ENCODE measurements at places on chromosomes 3 and 15.

GRCh38 chr15:93066224-93066681 is 22.8 kb downstream of the RGMA start:
- no peak for DNase-seq

DNA sequence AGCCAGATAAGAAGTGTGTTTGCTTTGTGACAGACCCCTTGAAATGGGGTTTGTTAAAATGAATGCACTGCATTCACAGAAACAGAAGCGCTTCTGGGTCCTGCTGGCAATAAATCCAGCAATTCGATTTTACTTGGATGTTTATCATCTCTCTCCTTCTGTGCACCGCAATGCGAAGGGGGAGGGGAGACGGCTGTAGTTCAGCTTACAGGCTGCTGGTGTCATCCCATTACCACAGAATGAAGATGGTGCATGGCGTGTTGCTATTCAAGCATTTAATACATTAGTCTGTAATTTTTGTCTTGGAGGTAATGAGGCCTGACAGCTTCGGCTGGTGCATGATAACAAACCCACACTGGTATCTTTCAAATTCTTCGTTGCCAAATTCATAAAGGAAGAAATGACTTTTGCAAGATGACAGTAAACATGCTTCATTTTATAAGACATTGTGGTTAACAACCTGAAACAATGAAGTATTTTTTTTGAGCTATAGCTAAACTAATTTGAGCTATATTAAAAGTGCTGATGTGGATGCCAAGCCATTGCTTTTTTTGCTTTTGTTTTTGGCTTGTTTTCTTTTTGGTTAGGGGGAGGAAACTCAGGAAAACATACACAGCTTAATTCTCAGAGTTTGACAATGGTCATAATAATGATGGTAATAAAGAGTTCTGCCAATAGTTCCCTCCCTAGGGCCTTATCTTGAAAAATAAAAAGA is 418.3 kb downstream of the OTOL1 start:
- no peak for DNase-seq

DNA sequence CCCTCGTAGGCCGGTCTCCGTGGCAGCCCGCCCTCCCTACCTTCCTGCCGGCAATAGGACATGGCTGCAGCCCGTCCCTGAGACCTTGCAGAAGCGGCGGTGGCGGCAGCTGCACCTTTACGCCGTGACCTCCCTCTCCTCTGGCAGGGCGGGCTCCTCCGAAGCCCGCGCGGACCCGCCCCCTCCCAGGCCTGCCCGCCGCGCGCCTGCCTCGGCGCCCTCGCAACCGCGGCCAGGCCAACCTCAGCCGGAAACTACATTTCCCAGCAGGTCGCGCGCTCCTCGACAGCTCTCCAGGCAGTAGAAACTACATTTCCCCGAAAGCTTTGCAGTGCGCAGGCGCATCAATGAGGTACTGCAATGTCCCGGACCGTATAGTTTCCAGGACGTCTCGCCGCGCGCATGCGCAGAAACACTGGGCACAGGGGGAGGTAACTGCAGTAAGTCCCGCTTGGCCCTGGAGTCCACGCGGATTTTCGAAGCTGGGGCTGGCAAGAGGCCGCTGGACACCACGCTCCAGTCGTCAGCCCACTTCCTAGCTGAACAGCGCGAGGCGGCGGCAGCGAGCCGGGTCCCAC is at the start of the genes CHCHD4 and TMEM43:
Gene CHCHD4 (minus strand): TSS at position 256 of the 578 bp plus-strand sequence. CDS start 194 bp downstream, at position 62.
Gene TMEM43 (plus strand): TSS at position 438 of the 578 bp plus-strand sequence. CDS start 142 bp downstream, outside the sequence.
- peak; percentile 100 for DNase-seq

GRCh38 chr3:48423883-48424695 is 5.8 kb downstream of the PLXNB1 start:
- no peak for DNase-seq

GRCh38 chr3:119582178-119582577 is 2.9 kb downstream of the ADPRH start:
- DNase-seq = peak; percentile 60

GRCh38 chr3:129673012-129673411 is 66.5 kb upstream of the PLXND1 start:
- no peak for DNase-seq

- no peak for DNase-seq
Observed at GRCh38 chr15:68730471-68730919, 90.2 kb downstream of the ANP32A start.

- DNase-seq = no peak
Observed at GRCh38 chr15:30929064-30929669, 25.5 kb downstream of the FAN1 start.

DNA sequence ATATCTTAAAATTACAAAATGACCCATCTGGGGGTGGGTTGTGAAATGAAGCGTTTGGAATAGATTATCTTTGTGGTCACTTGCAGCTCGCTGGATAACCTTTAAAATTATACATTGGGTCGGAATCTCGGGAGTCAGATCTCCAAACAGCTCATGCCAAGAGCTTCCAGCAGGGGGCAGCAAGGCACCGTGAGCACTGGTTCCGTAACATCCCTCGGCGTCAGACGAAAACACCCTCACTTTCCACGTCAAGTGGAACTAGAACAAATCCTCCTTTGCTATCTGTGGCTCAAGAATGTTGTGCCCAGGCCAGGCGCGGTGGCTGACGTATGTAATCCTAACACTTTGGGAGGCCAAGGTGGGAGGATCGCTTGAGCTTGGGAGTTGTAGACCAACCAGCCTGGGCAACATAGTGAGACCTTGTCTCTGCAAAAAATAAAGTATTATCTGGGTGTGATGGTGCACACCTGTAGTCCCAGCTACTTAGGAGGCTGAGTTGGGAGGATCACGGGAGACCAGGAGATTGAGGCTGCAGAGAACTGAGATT is 31.1 kb downstream of the UMPS start:
- DNase-seq = peak; percentile 79

DNA sequence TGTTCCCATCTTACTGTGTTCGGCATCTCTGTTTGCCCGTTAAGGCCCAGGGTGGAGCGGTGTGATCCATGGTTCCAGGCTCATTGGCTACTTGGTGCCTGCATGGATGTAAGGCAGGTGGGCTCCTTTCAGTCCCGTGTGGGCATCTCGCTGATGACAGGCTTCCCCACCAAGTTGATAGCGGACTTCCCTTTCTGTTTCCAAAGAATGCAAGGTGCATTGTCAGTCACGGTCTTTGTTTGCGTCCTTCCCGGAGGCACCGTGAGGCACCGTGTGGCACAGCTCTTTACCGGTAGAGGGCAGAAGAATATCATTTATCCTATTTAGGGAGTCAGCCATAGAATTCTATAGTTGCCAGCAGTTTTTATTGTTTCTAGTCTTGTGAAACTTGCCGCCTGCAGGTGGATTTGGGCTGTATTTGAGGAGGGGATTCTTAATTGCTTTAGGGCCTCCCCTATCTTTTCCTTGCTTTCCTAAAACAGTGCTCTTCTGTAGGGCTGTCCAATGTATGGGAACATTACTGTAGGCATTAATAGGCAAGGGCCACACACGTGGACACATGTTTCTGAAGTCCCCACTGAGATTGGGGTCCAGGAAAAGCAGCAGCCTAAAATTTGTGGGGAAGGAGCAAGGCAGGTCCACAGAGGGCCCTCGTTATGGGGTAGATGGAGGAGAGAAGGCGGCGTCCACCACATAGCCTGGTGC is 244.1 kb downstream of the SLCO3A1 start:
- peak; percentile 68 for DNase-seq

- no peak for DNase-seq
Observed at GRCh38 chr3:4643904-4644547, 150.9 kb downstream of the ITPR1 start.

DNA sequence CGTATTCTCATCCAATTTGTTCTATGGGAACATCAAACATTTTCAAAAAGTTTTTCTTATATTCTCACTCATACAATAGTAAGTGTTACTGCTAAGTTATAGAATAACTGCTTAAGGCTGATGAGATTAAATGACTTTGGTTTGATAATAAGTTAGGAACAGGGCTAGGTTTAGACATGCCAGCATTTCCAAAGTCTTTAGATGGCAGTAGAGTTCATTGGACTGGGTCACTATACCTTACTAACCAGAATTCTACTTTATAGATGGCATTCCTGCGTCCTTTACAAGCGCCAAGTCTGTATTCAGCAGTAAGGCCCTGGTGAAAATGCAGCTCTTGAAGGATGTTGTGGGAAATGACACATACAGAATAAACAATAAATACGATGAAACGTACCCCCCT is 21.7 kb downstream of the PLAAT1 start:
- DNase-seq = no peak

- DNase-seq = no peak
Observed at GRCh38 chr3:169271936-169272335, 391.6 kb downstream of the MECOM start.
